ENCODE measurements at places on chromosomes 2 and 18.

DNA sequence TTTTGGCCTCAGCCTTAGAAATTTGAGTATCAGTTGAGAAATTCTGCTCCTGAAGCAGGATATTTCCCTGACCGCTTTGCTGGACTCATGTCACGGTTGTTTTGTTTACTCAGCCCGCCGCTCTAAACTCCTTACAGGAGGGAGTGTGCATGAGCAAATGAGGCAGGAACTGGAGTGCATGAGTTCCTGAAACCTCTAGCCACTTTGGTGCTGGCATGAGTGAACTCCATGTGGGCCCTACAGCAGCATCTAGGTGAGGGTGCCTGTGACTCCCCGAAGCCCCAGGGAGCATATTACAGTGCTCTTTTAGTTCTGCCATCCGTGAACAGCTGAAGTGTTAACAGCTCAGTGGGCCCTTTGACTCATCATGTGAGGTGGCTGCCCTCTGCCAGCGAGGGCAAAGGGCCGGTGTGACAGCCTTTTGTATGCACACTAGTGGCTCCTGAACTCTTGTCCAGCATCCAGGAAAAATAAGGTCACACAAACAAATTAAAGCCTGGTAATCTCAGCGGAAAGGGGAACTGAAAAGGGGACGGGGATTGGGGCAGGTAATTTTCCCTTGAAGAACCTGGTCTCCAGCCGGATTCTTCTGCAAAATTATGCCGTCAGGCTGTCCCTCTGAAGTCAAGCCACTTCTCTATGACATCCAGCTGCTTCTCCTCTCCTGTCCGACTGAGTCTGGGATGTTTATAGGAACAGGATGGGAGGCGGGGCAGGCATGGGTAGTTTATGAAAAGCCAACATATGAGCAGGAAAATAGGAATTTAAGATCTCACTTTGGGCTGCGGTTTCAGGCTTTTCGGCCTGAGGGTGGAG, 1668.7 kb downstream of the SUCLG1 start:
- no peak for DNase-seq

DNA sequence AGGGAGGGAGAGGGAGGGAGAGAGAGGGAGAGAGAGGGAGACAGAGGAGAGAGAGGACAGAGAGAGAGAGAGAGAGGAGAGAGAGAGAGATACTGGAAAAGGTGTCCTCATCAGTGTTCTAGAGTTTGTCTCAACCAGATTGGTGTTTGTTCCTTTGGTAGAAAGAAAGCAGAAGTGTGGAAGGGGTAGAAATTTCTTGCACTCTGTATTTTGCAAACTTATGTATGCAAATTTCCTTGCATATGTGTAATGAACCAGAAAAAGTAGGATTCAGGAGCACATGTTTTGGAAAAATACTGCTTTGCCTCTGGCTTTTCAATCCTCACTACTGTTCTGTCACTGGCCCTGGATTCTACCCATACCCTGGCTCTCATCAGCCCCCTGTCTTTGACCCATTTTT, 1.1 kb upstream of the SP140 start:
- no peak for DNase-seq

DNA sequence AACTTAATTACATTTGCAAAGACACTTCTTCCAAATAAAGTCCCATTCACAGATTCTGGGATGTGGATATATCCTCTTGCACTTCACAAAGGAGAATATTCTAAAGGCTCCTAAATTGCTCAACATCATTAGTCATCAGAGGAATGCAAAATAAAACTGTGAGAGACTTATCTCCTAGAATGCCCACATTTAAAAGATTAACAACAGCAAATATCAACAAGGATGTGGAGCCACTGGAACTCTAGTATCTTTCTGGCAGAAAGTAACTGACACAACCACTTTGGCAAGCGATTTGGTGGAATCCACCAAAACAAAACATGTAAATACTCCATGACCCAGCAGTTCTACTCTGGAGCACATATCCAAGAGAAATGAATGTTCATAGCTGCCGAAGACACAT, 4.6 kb downstream of the NEU2 start:
- DNase-seq, result no peak

DNA sequence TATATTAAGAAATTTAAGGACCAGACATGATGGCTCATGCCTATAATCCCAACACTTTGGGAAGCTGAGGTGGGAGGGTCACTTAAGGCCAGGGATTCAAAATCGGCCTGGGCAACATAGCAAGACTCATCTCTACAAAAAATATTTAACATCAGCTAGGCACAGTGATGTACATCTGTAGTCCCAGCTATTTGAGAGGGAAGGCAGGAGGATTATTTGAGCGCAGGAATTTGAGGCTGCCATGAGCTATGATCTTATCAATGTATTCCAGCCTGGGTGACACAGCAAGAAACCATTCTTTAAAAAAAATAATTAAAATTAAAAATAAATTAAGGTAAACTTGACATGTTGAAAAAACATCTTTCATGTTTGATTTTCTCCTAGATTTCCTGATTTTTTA, 564.2 kb downstream of the MBD2 start:
- no peak for DNase-seq

DNA sequence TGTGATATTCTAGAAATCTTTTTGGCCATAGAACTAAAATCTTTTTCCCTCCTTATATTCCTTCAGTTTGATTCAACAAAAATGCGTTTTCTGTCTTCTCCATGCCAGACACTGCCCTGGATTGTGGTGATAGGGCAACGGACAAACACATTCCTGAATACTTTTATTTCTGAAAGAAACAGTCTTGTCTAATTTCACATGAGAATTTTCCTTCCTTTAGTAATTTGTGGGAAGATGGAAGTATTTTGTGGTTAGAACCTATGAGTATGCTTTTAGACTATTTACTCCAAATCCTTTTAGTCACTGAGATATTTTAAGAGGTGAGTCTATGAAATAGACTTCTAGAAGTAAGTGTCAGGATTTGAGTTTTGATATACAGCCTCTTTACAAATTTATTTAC, 49.6 kb downstream of the COL5A2 start:
- no peak for DNase-seq

DNA sequence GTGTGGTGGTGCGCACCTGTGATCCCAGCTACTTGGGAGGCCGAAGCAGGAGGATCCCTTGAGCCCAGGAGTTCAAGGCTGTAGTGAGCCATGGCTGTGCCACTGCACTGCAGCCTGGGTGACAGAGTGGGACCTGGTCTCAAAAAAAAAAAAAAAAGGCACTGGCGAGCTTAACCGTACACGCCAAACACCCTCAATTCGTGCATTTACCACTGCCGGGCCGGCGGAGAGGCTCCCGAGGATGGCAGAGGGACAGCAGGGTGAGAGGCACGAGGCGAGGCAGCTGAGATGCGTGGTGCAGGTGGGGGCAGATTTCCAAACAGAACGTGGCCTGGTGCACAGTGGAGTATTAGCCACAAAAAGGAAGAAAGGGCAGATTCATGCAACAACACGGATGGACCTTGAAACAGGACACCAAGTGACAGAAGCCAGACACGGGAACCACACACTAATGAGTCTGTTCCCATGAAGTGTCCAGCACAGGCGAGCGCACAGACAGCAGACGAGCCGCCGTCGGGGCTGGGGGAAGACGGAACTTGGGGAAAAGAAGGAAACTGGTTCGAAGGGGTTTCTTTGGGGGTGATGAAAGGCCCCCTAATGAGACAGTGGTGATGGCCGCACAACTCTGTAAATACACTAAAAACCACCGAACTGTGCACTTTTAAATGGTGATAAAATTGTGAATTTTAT, 27.4 kb downstream of the SLC66A2 start:
- DNase-seq, result peak; percentile 26

- no peak for DNase-seq
These were observed 10.7 kb downstream of the GPR45 start for GRCh38 chr2:105252271-105252670.

DNA sequence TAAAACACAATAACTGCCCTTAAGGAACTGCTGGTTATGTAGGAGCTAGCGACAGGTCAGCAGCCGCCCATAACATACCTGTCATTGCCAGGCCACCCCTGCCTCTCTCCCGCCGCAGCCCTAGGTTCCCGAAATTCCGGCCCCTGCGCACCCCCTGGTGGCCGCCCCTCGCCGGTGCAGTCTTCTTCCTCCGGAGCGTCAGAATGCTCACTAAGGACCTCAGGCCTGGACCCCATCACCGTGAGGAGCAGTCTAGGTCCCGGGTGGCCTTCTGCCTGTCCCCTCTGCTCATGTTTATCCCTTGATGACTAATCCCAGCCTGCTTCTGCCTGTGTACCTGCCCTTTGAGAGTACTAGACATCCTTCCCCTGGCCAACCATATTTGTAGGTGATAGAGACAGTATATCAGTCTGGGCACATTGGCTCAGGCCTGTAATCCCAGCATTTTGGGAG, 115.7 kb upstream of the SLC1A4 start:
- peak; percentile 96 for DNase-seq

- DNase-seq, result no peak
These were observed 61.8 kb downstream of the ARHGEF4 start for GRCh38 chr2:130898553-130898952.

GRCh38 chr2:119109866-119110265, 48.7 kb downstream of the C1QL2 start:
- no peak for DNase-seq

DNA sequence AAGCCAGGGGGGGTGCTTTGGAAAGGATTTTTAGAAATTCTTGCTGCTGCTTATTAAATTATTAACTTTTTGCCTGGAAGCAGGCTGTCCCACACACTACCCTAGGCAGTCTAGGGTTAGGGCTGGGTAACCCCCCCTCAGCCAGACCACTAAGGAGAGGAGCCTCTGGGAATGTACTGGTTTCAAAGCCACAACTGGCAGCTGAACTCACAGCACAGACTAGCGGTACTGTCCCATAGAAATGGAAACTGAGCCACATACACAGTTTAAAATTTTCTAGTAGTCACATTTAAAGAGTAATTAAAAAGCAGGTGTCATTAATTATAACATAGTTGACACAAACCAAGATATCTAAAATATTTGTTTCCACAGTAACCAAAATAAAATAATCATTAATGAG, 50.1 kb downstream of the SPRED2 start:
- DNase-seq, result no peak

GRCh38 chr2:136117391-136117841, 533 bp downstream of the CXCR4 start:
- DNase-seq, result peak; percentile 80

GRCh38 chr2:133197156-133197555, 371.1 kb downstream of the NCKAP5 start:
- DNase-seq, result no peak

- DNase-seq, result peak; percentile 29
These were observed 206.6 kb downstream of the NDUFA10 start for GRCh38 chr2:239818531-239819011.

DNA sequence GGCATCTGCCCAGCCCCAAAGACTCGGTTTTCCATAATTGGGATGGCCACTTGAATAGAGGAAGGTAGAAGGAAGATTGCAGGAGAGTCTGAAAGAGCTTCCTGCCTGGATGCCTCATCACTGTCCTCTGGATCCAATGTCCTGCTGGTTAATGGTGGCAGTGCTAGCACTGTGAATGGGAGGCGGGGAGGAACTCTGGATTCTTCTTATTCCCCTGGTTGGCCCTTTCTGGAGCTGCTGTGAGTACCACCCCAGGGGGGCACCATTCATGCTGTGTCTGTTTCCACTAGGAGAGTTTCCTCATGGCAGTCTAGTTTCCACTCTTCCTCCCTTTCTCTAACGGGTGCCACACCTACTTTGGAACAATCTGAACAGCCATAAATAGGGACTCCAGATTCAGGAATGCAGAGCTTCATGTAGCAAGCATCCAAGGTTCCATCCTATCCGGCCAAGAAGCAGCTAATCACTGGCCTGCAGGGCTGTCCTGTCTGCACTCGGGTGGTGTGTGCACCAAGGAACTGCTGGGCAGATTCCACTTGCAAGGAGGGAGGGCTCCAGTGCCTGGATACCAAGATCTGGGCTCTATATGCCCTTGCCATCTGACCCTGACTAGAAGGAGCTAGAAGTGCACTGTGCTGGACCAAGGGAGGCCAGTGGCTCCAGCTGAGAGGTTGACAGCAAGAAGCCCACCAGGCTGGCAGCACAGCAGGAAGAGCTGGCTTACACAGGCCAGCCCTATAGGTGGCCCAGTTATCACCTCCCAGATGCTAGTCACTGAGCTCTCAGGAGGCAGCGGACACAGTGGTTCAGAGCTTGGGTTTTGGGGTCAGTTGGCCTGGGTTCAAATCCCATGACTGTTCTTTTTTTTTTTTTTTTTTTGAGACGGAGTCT, 4.6 kb upstream of the ATOH8 start:
- no peak for DNase-seq

DNA sequence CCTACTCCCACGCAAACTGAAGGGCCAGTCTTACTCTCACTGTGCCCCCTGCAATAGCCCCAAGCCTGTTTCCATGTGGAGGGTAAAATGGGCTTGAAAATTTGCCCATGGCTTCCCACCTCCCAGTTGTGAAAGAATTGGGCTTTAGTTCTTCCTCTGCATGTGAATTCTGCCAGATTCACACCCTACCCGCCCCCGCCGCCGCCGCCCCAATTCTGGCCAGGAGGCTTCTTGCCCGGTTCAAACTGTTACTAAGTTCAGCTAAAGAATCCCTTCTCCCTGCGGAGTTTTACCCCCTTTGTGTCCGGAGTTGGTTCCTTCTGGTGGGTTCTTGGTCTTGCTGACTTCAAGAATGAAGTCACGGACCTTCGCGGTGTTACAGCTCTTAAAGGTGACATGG, 25.5 kb upstream of the SAP130 start:
- no peak for DNase-seq

DNA sequence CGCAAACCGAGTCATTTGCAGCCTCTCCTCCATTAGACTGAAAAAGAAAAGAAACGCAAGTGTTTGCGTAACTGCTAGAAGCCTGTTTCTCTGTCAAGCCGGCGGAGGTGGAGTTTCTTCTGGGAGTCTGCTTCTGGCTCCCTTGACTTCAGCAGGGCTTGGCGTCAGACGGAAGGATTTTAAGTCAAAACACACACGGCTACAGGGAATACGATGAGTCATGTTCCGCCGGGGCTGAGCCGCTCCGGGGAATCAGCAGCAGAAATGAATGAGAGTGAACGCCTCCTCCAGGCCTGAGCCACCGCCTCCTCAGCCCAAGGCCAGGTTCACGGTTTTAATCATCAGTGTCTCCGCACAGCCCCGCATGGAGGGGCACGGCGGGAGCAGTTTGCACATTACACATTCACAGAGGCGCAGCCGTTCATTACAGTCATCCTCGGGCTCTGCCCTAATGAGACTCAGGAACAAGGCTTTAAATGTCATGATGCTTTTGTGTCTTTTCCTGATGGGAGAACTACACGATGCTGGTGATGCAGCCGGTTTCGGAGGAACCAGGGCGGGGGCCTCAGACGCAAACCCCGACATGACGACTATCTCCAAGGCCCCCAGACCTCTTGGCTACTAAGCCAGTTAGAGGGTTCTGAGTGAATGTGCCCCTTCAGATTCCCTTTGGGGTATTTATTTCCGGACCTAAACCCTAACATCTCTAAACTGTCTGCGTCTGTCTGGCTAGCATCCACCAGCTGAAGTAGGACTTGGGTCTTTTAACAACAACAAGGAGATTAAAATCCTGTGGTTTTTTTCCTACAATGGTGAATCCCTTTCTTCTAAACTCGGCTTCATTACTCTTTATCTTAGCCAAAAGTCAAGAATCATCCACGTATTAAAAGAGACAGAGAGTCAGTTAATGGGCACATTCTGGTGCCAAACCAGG, 11.1 kb upstream of the SCG2 start:
- no peak for DNase-seq

GRCh38 chr2:109148117-109148746, 19.2 kb downstream of the SH3RF3 start:
- DNase-seq, result no peak

Measured in activated CD8-positive, alpha-beta memory T cell treated with anti-CD3 and anti-CD28 coated beads, Interleukin-2, amount 50 U/mL, for 48 hours (primary cell).